ENCODE measurements at places on chromosomes 1 and 21. TPM values are rescaled to one million over a fixed set of nuclear protein-coding genes. Genes with fewer than 3 reads are reported as not detected.

DISC1 gene
- total RNA-seq: 4.3 TPM

OVAAL gene
- 1.5 TPM for total RNA-seq

RXFP4 gene
- not detected for total RNA-seq

MAP3K7CL gene
- 1.1 TPM for total RNA-seq

SCAMP3 gene
- 62.7 TPM for total RNA-seq

GPA33 gene
- 0.07 TPM for total RNA-seq

C1orf141 gene
- total RNA-seq: not detected

HSPA6 gene
- 1.1 TPM for total RNA-seq

RIPK4 gene
- total RNA-seq: 0.17 TPM

LCE1B gene
- total RNA-seq: not detected
